ENCODE measurements at places on chromosomes 6 and 20.

DNA sequence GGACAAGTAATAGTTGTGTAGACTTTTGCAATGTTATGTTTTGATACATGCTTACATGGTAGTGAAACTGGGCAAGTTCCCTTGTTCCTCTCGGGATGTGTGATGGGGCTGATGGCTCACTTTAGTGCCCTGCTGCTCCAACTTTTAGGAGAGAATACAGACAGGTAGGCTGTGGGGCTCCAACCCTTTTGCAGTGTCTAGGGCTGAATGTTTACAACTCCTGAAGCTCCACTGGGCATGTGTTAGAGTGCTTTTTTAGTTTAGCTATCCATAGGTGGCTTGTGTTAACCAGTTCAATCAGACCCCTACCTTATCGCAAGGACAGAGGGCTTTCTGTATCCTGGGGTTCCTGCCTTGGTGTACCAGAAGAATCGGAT, 33.8 kb downstream of the SERPINB6 start:
- no peak for DNase-seq

DNA sequence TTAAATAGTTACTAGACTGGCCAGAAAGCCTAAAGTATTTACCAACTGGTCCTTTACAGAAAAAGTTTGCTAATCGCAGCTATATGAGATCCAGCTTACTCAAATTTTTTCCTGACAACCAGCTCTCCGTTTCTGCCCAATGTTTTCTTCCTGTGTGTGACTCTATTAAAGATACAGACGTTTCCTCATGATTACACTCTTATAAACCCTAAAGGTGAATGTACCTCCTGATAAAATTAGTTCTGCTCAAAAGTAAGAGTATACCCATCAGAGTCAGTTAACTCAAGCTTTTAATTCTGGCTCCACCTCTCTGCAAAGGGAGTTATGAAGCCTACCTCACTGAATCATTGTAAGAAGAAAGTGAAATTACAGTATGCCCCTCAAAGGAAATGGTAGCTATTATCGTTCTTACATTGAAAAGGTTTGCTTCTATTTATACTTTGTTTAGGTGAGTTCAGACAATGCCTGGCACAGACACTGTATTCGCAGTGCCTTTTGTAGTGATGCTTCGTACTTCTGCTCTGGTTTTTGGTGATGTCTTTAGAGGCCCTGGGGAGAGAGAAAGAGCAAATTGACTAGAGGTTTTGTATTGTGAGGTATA, 10.2 kb upstream of the MROH8 start:
- no peak for DNase-seq

DNA sequence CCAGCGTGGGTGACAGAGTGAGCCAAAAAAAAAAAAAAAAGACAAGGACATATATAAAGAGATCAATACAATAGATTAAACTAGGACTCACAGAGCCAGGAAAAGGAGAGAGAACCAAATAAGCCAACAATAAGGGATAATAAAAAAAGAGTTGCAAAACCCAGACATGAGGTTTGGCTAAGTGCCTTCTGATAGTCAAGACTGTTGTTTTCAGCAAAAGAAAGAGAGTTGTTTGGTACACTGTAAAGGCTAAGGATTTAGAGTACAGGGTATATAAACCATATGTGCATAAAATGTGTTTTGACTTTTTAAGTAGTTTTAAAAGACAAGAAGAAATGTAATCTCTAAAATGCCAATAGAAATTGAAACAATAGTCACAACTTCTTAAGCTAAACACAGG, 42.8 kb downstream of the RPF2 start:
- DNase-seq, result no peak

DNA sequence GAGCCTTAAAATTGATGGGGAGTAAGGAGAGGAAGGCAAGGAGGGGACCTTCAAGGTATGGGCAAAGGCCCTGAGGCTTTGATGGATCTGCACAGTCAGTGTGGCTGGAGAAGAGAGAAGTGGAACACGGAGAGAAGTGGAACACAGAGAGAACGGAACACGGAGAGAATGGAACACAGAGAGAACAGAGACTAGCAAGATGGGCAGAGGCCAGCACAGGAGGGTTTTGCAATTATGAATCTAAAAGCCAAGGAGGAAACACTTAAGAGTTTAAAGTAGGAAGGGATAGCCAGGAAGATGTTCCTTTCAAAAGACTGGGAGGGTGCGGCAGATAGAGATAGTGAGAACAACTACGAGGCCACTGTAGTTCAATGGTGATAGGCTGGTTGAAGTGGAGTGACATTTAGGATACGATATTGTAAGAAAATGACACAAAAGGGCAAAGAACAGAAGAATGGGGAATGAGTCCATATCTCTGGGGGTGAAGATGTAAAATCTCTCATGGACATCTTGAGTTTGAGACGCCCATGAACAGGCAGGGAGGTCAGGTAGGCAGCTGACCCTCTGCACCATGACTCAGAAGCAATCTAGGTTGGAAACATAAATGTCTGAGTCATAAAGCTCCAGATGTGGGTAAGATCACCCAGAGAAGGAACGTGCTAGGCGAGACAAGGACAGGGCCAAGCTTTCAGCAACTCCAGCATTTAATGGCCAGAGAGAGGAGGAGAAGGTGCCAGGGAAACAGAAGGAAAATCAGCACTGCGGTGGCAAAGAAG, 25.4 kb downstream of the ZMYND8 start:
- DNase-seq, result peak; percentile 50

DNA sequence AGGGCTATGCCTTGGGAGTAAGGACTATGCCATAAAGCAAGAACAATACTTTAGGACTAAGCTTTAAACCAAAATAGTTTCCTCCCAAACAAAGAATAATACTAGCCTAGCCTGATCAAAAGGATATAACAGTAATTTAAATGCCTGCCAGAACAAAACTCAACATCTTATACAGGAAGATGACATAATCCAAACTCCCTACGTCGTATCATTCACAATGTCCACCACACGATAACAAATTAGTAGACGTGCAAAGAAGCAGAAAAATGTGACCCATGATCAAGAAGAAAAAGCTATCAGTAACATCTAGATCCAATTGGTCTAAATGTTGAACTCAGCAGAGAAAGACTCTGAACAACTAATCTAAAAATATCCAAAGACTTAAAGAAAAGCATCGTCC, 65.8 kb downstream of the RSPH3 start:
- DNase-seq, result no peak

- no peak for DNase-seq
Observed at GRCh38 chr6:41938590-41939175, 2.9 kb downstream of the CCND3 start.

GRCh38 chr6:36920546-36920945, 34.0 kb upstream of the PI16 start:
- DNase-seq, result no peak

- DNase-seq, result no peak
Observed at GRCh38 chr6:142820338-142821051, 124.5 kb downstream of the HIVEP2 start.

DNA sequence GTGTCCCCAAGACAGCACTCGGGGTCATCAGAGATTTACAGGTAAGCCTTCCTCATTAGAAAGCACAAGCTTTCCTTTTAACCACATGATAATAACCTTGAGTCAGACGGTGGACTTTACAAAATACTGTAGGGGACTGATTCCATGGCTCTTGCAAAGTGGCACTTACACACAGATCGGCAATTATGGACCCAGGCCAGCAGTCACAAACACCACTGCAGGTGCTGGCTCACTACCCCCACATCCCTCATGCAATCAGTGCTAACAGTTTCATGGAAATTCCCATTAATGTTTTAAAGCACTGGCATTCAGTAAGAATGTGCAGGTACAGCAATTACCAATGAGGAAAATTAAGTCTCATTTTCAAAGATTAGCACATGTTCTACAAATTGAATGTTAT, 516.5 kb downstream of the PRKN start:
- no peak for DNase-seq

DNA sequence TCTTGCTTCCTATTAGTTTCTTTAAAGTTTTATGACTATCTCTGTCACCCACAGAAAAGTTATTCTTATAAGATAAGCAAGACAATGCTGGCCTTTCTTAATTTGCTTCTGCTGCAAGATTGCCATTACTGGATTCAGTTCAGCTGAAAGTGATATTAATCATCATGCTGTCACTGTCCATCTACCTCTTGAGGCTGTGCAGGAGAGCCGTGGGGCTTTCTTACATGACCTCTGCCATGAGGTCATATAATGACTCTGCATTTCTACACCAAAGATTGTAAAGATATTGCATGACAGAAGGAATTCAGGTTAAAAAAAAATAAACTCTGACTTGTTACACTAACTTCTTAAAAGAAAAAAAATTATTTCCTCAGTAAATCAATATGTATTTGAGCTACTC, 106.9 kb downstream of the TRDN start:
- no peak for DNase-seq

DNA sequence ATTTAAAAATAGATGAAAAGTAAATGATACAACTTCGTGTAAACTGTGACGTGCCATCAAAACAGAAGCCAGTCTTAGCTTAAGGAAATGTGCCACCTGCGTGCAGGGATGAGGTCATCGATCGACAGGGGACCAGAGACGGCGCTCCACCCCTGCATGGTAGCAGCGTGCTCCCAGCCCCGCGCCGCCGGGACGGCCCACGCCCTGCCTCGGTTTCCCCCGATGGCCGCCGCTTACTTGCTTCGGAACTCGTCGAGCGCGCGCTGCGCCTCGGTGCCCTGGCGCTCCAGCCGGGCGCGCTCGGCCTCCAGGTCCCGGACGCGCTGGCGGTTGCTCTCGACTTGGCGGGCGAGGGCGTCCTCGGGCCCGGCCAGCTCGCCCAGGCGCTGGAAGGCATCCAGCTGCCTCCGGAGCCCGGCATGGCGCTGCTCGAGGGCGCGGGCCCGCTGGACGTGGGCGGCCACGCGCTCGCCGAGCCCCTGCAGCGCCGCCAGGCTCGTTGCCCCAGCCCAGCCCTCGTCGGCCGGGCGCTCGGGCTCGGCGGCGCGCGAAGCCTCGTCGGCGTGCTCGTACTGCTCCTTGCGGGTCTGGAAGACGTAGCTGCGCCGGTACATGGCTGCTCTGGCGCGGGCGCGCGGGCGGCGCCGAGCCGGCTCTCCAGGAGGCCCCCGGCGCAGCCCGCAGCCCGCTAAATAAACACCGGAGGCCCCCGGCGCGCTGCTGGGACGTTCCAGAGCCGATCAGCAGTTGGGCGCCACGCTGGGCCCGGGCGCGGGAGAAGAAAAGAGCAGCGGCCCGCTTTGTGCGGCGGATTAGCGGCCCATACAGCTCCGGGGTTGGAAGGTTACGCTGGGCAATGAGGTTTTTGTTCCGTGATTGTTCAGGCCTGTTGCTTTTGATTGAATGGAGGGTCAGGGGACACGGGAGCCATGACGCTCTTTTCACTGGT, at the start of gene BFSP1:
BFSP1 (minus strand) TSS at position 664 of the 949 bp plus-strand sequence; CDS start at position 614, 50 bp downstream.
- DNase-seq, result peak; percentile 39

DNA sequence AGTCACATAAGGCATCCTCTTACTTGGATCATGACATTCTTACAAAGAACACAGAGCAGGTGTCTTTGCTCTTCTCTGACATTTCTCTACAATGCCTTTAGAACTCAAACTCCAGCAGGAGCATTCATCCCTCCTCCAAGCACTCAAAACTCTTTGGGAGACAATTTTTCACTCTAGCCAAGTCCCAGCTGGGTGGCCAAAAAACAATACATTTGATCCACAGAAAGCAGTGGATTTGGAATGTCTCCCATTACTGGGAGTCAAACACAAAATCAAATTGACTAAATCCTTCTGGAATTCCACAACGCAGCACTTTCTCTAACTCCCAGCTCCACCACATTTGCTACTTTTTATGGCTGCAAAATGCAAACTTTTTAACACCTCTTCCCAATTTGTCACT, 108.6 kb upstream of the VGLL2 start:
- no peak for DNase-seq

DNA sequence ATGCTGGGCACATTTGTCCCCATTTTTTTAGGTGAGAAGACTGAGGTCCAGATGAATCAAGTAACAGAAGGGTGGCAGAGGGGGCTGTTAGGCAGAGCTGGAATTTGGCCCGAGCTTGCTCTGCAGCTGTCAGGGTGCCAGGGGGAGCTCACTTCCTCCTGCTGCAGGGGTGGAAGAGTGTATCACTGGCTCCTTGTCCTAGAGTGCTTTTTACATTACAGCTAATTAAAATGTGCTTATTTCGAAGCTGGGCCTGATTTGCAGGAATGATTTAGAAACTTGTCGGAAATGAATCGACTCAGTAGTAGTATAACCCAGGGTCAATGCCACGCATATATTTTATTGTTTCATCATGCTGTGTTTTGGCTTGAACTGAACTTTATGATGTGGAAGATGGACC, 11.1 kb downstream of the TOX2 start:
- DNase-seq, result peak; percentile 70

DNA sequence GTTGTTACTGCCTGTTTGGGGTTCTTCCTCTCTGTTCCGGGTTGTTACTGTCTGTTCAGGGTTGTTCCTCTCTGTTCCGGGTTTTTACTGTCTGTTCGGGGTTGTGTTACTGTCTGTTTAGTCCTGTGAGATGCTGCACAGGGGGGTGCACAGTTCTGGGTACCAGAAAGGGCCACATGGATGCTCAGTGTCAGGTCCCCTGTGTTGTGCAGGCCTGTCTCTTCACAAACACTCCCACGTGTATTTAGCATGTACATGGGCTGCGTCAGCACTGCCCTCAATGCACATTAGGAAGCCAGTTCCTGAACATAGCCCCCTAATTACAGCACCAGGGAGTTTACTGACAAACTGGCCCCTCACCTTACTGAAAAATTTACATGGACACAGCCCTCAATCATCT, 118.5 kb downstream of the DLL1 start:
- no peak for DNase-seq

Measured in T1000 (cell line).